ENCODE measurements at places on chromosomes 3 and 15. TPM values are rescaled to one million over a fixed set of nuclear protein-coding genes. Genes with fewer than 3 reads are reported as not detected.

GRCh38 chr3:39849992-39850715, 40.7 kb downstream of the MYRIP start:
- no peak overlapping the region for H3K27ac ChIP-seq
- no peaks in the 10 kb centered on the region for H3K4me1 ChIP-seq
- H3K36me3 ChIP-seq = no peaks in the 10 kb centered on the region
- no peak for DNase-seq
- H3K4me3 ChIP-seq = no peak overlapping the region

DNA sequence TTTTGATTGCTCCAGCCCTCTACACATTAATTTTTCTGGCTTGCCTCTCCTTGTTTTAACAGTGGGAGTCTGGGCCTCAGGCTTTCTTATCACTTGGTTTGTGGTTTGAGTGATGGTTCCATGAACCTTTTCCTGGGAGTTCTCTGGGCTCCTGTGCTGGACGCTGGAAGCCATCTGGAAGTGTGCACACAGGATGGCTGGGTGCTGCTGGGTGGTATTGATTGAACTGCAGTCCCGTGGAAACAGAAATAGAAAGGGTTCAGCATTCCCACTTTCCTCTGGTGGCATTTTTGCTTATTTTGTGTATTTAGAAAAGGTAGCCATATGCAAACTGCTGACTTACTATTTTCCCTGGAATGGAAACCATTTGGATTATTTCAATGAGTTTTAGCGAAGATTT, 25.6 kb downstream of the MITF start:
- DNase-seq = no peak
- no peak overlapping the region for H3K4me3 ChIP-seq
- H3K36me3 ChIP-seq = no peaks in the 10 kb centered on the region

DNA sequence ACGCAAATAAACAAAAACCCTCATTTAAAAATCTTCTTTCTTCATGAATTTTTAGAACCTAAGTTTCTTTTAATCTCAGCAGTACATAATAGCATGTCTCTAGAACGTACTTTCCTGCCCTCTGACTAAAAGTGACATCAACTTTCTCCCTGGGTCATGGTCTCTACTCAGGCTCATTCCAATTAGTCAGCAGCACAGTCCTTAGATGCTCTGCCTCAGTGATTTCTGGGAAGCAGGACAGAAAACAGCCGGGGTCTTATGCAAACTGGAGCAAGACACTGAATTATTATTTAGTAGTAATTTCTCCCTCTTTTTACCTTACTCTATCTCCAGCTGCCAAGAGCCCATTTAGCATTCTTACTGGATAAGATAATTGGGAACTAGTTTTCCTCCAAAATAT, 365.2 kb downstream of the TUSC7 start:
- H3K27me3 ChIP-seq = no peaks in the 10 kb centered on the region
- H3K4me1 ChIP-seq = no peaks in the 10 kb centered on the region
- no peak overlapping the region for H3K4me3 ChIP-seq
- no peaks in the 10 kb centered on the region for H3K36me3 ChIP-seq

DNA sequence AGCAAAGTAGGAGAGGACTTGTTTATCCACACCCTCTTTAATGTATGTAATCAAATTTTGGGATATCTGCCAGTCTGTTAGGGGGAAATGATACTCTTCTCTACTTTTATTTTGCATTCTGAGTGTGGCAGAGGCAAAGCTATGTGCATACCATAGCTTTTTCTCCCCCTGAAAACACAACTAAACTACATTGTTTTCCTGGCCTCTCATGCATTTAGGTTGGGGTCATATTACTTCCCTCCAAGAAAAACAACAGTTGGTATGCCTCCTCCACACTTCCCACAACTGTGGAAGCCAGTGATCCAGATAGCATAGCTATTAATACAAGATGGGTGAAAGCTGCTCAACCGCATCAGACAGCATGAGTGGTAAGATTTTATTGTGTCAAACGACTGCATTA, 6.9 kb downstream of the RPL15 start:
- no peak overlapping the region for H3K4me3 ChIP-seq
- peaks cover 14% of the 10 kb centered on the region for H3K36me3 ChIP-seq

DNA sequence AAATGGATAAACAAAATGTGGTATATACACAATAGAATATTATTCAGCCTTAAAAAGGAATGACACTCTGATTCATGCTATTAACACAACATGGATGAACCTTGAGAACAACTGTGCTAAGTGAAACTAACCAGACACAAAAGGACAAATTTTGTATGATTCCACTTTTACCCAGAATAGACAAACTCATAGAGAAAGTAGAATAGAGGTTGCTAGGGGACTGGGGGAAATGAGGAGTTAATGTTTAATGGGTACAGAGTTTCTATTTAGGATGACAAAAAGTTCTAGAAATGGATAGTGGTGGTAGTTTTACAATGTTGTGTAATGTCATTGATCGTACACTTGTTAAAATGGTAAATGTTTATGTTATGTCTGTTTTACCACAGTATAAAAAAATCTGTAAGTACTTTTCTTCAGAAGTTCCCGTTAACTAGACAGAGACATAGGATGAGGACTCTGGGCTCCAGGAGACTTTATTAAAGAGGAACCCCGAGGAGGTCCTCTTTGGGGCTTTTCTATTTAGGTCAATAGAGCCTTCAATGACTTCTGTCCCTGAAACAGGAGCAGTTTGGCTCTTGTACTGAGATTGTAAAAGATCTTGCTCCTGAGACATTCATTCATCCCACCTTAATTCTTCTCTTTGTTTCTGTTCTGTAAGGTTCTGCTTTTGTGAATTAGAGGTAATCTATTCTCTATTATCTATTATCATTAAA, 24.5 kb downstream of the ABHD6 start:
- H3K4me3 ChIP-seq = no peak overlapping the region
- no peaks in the 10 kb centered on the region for H3K4me1 ChIP-seq
- no peak for DNase-seq

GRCh38 chr3:45677033-45677446, 12.2 kb upstream of the SACM1L start:
- H3K27ac ChIP-seq = peak overlapping the region; percentile 86
- DNase-seq = no peak
- H3K36me3 ChIP-seq = peaks cover 6% of the 10 kb centered on the region
- peaks cover 18% of the 10 kb centered on the region for H3K4me1 ChIP-seq
- H3K4me3 ChIP-seq = peak overlapping the region; percentile 62

- H3K27ac ChIP-seq = no peak overlapping the region
- no peak for DNase-seq
- H3K36me3 ChIP-seq = no peaks in the 10 kb centered on the region
- no peaks in the 10 kb centered on the region for H3K27me3 ChIP-seq
- no peaks in the 10 kb centered on the region for H3K4me1 ChIP-seq
- H3K4me3 ChIP-seq = no peak overlapping the region
Observed at GRCh38 chr3:26247712-26248111, 374.9 kb upstream of the LRRC3B start.

GRCh38 chr15:73265536-73266153, 103.1 kb downstream of the HCN4 start:
- no peak overlapping the region for H3K4me3 ChIP-seq
- H3K4me1 ChIP-seq = no peaks in the 10 kb centered on the region
- peaks cover 5% of the 10 kb centered on the region for H3K36me3 ChIP-seq
- H3K27me3 ChIP-seq = no peaks in the 10 kb centered on the region
- DNase-seq = peak; percentile 19

- no peaks in the 10 kb centered on the region for H3K4me1 ChIP-seq
- H3K27me3 ChIP-seq = no peaks in the 10 kb centered on the region
- H3K27ac ChIP-seq = no peak overlapping the region
- no peak overlapping the region for H3K4me3 ChIP-seq
- H3K36me3 ChIP-seq = no peaks in the 10 kb centered on the region
Observed at GRCh38 chr3:148601766-148602685, 95.7 kb upstream of the AGTR1 start.

The PLA2G4D gene
- not detected for polyA plus RNA-seq

The IGF1R gene
- polyA plus RNA-seq = 0.78 TPM

The TMEM43 gene
- polyA plus RNA-seq = 36.7 TPM
